Right forelimb (tissue), 1 donor: ENCODE measurements at places on chromosomes 7 and 10.

- DNase-seq: no peak
Observed at GRCh38 chr10:555682-556350, 133.7 kb downstream of the DIP2C start.

DNA sequence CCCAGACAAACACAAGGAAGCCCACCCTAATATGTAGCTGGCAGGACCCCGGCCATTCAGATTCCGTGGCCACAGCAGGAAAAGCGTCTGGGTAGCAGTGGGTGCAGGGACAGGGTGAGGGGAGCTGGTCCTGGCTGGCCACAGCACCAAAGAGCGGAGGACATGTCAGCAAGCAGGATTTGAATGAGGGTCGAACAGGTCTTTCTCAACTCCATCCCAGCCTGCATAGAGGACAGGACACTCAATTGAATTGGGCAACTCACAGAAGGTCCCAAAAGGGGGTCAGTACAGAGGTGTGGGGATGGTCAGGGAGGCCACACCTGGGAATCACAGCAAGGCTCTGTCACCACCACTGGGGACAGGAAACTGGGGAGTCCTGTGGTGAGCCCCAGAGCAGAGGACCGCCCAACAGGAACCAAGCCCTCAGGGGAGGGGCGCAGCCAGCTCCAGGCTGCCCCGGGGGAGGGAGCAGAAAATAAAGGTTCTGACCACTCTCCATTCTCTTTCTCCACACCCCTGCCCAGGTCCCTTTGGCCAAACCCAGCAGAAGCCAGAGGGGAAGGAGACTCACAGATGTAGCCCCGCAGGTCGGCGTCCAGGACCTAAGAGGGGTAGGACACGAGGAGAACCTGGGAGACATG lies 108.7 kb upstream of the PPP2R2D start:
- peak; percentile 16 for DNase-seq

DNA sequence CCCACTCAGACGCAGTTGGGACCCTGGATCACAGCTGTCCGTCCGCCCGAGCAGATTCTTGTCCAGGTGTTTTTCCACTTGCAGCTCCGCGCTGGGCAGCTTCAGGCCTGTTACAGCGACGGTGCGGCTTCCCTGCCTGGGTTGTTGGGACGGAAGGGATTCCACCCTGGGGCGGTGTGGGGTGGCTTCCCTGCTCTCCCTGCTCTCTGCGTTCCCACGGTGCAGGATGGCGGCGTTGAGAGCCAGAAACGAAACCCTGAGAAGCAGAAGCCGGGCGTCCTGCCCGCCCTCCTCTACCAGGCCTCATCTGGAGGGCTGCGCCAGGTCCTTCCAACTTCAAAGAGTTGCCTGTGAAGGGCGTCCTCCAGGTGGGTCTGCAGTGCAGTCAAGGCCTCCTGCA lies 194.4 kb downstream of the ADARB2 start:
- no peak for DNase-seq

DNA sequence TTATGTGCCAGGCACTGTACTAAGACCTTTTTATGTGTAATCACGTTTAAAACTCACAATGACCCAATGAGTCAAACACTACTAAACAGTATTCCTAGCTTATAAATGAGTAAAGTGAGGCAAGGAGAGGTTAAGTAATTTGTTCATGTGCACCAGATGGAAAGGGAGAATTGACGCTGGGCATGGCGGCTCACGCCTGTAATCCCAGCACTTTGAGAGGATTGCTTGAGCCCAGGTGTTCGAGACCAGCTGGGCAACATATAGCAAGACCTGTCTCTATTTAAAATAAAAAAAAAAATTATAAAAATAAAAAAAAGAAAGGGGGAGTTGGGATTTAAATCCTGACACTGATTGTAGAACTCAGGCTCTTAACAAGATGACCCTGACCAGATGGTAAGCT lies 46.7 kb upstream of the DLG5 start:
- no peak for DNase-seq

- no peak for DNase-seq
Observed at GRCh38 chr10:27445070-27445469, 59.0 kb upstream of the RAB18 start.

DNA sequence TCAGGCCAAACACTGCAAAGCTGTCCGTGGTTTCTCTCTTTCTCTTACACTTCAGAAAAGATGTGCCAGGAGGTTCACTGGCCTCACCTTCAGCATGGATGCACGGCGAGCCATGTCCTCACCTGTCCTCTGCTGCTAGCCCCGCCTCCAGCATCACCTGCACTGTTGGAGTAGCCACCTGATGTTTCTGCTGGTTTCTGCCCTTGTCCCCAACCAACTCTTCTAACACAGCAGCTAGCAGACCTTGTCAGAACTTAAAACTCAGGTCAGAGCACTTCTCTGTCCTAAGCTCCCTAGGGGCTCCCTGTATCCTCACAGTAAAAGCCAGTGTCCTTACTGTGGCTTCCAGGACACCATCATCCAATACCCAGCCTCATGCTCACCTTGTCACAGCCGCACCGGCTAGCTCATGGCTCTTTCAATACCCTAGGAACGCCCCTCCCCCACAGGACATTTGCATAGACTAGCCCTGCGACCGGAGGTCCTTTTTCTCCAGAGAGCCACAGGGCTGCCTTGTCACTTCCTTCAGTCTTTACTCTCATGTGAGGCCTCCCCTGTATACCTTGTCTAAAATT lies 15.2 kb downstream of the PALD1 start:
- DNase-seq: no peak

GRCh38 chr7:121012919-121013318 lies 24.4 kb downstream of the CPED1 start:
- no peak for DNase-seq

GRCh38 chr7:128217030-128217805 lies 23.9 kb upstream of the LEP start:
- no peak for DNase-seq

DNA sequence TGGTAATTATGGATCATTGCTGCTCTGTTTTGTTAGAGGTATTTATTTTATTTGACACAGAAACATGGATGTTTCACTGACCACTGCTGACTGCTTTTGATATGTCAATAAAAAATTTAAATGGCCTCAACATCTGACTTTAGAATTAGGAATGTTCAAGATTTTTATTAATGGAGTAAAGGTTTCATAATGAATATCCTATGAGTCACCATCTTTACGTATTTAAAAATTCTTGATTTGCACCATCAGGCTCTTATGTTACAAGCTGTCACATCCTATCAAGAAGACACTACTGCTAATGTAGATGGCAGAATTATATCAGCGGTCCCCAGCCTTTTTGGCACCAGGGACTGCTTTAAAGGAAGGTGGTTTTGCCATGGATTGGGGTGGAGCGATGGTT lies 578.7 kb upstream of the NRP1 start:
- no peak for DNase-seq

GRCh38 chr10:49177391-49178355 lies 10.5 kb downstream of the TMEM273 start:
- peak; percentile 44 for DNase-seq

DNA sequence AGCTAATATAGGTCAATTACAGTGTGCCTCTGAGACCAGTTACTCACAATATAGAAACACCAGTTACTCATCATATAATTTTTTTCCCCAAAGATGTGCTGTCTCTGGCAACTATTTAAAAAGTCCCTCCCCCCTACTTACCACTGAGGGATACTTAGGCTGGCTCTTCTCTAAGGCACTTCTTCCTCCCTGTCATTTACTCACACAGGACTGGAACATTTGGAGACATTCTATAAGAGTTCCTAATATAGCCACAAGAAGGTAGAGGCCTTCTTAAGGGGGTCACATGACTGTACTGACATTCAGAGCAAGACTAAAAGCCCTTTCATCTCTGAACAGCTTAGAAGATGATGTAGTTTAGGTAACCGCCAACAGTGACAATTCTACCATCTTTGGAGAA lies 44.4 kb upstream of the SLIT1 start:
- no peak for DNase-seq

DNA sequence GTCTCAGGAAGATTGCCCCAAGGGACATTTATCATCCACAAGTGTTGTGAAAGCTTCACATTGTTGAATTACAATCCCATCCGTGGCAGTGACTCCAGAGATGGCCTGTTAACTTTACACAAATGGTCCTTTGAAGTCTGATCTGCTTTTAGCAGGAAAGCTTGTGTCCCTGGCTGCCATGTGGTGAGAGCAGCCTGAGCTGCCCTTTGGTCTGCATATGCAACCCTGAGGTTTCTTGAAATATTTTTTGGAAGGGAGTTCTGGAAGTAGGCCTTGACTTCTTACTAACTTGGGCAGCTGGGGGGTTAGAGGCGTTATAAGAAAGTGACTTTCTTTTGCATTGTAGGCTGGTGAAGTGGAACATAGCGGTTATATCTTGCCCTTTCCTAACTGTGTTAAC lies 41.3 kb upstream of the FAM180A start:
- DNase-seq: no peak

DNA sequence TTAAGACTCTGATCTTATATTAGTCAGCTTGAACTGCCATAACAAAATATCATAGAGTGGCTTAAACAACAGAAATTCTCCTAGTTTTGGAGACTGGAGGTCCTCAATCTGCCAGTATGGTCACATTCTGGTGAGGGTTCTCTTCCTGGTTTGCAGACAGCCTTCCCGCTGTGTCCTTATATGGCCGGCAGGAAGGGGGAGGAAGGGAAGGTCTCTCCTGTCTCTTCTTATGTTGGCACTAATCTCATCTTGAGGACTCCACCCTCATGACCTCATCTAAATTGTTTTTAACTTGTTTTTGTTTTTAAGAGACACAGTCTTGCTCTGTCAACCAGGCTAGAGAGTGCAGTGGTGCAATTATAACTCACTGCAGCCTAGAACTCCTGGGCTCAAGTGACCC lies 53.1 kb downstream of the VPS41 start:
- DNase-seq: no peak

GRCh38 chr10:117373823-117374505 lies 1.3 kb downstream of the PDZD8 start:
- peak; percentile 69 for DNase-seq

- DNase-seq: no peak
Observed at GRCh38 chr10:15859509-15859905, 800 bp downstream of the MINDY3 start.

DNA sequence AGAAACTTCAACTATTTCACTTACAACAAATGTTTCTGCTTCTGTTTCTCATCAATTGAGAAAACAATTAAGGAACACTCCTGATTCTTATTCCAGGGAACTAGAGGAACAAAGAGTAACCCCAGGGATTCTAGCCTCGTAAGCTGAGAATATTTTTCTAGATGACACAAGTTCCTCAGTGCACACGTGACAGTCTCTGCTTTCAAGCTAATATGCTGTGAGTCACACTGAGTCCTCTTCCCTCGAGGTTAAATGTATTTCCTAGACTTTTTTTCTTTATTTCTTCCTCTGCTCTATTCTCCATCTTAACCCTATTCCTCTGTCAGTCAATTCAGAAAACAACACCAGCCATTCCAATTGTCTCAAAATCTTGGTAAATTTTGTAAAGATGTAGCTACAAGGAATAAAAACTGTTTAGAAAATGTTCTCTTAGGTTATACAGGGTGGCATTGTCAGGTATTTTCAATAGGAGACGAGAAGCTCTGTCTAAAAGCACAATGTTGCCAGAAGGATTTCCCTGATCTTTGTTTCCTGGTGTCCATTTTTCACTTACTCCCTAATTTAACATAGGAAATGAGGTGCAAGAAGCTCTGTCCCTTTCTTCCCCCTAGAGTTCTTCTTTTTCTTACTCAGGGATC lies 5.8 kb upstream of the C1GALT1 start:
- no peak for DNase-seq

- no peak for DNase-seq
Observed at GRCh38 chr7:142974626-142975025, 12.5 kb upstream of the KEL start.

DNA sequence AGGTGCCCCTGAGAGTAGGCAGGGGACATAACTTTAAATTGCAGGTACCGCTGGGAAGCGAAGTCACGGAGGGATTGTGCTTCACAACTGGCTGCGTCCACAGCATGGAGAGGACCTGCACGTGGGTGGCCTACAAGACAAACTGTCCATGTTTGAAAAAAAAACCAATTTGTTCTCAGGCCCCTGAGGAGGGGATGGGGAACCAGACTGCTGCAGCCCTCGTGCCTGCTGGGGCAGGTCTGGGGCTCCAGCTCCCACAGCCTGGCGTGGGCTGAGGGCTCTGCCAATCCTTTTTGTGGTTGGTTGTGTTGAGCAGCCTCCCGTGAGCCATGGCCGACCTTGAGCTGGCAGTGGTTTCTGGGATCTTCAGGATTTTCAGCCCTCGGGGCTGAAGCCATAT lies 9.7 kb downstream of the SFRP5 start:
- no peak for DNase-seq

- DNase-seq: no peak
Observed at GRCh38 chr10:67612577-67613537, 83.1 kb downstream of the CTNNA3 start.

- no peak for DNase-seq
Observed at GRCh38 chr10:35172146-35172545, 45.5 kb downstream of the CREM start.

- no peak for DNase-seq
Observed at GRCh38 chr7:33287738-33288137, 158.4 kb downstream of the BBS9 start.

DNA sequence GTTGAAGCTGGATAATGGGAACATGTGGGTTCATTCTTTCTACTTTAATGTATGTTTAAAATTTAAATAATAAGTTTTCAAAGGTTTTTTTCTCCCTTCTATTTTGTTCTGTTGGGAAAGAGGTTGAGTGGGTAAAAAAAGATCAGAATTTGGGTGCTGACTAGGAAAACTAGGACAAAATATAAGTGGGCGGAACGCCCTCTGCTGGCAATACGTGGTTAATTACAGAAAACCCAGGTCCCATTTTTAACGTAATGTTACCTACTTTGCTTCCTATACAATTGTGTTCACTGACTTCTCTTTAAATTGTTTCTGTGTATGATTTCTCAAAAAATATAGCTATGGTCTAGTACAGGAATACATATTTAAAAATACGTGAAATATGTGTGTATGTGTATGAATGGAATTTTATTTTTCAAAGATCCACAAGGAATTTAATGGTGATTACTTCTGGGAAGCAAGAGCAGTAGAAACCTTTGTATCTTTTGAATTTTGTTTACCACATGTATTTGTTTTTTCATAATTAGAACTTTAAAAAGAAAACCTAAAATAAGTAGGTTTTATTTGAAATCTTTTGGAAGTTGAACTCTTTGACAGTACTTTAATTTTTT lies 8.7 kb downstream of the ECD start:
- DNase-seq: peak; percentile 58

GRCh38 chr7:140562926-140563481 lies 77.6 kb downstream of the DENND2A start:
- DNase-seq: no peak

DNA sequence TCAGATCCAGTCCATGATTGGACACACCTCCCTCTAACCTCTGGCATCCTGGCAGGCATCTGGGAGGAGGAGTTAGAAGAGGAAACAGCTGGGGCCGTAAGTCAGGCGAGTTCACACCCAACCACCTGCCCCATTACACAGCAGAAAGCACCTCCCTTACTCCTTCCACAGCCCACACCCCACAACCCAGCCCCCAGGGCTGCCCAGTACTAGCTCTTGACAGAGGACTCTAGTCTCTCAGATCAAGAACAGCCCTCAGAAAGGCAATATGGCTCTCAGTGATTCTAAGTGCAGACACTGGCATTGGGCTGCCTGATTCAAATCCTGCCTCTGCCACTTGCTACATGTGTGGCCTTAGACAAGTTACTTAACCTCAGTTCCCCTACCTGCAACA lies 34.1 kb downstream of the KCNMA1 start:
- no peak for DNase-seq

- no peak for DNase-seq
Observed at GRCh38 chr10:12459762-12460161, 110.4 kb downstream of the CAMK1D start.
